Activated CD4-positive, alpha-beta T cell treated with anti-CD3 and anti-CD28 coated beads for 36 hours (primary cell): ENCODE measurements at places on chromosomes 2 and 18. TPM values are rescaled to one million over a fixed set of nuclear protein-coding genes. Genes with fewer than 3 reads are reported as not detected.

MERTK gene
- 1.4 TPM for total RNA-seq

- no peak for DNase-seq
Measured at GRCh38 chr18:62379051-62379450, 53.9 kb downstream of the TNFRSF11A start.

DNA sequence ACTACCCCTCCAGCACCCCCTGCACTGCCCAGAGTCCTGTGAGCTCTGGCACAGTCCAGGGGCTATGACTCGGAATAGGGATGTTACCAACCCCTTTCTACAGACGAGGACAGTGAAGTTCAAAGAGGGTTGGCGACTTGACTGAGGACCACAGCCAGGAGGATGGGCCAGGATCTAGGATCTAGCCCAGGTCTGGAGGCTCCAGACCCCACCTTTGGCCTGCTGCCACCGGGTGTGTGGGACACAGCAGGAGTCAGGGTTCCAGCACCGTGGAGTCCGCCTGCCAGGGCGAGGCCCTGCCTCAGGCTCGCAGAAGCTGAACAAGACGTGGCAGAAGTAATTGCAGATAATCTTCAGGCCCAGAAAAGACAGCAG, 37.9 kb upstream of the GPC1 start:
- DNase-seq = no peak

DNA sequence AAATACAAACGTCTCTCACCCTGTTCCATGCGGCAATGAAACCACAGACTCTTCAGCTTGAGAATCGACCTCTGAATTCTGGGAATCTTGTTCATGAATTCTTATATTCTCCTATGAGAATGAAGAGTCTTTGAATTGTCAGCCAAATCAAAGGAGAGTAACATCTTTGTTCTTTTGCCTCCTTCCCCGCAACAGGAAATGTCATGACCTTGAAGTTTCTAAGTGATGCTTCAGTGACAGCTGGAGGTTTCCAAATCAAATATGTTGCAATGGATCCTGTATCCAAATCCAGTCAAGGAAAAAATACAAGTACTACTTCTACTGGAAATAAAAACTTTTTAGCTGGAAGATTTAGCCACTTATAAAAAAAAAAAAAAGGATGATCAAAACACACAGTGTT, 21.8 kb downstream of the TNFAIP6 start:
- DNase-seq = no peak
